ENCODE measurements at places on chromosomes 16 and 17.

GRCh38 chr17:75557075-75557851, 30.3 kb upstream of the MYO15B start:
- DNase-seq, result peak; percentile 79

- DNase-seq, result no peak
Observed at GRCh38 chr17:42116705-42117396, 4.3 kb downstream of the KAT2A start.

GRCh38 chr17:29240968-29241963, 5.4 kb upstream of the CRYBA1 start:
- DNase-seq, result no peak

DNA sequence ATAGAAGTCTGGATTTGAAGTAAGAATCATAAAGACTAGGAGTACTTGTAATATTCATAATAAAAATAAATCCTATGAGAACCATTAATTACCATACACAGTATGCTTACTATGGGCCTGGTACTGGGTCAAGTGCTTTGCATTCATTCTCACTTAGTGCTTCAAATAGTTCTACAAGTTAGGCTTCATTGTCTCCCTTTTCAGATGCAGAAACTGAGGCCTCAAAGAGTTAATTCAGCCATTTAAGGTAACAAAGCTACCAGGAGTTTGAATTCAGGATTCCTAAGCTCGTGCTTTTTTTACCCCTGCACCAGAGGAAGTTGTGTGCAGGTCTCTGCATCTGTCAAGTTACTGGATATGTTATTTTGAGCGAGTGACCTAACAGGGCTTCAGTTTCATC, 1098.4 kb upstream of the EEF2KMT start:
- no peak for DNase-seq

DNA sequence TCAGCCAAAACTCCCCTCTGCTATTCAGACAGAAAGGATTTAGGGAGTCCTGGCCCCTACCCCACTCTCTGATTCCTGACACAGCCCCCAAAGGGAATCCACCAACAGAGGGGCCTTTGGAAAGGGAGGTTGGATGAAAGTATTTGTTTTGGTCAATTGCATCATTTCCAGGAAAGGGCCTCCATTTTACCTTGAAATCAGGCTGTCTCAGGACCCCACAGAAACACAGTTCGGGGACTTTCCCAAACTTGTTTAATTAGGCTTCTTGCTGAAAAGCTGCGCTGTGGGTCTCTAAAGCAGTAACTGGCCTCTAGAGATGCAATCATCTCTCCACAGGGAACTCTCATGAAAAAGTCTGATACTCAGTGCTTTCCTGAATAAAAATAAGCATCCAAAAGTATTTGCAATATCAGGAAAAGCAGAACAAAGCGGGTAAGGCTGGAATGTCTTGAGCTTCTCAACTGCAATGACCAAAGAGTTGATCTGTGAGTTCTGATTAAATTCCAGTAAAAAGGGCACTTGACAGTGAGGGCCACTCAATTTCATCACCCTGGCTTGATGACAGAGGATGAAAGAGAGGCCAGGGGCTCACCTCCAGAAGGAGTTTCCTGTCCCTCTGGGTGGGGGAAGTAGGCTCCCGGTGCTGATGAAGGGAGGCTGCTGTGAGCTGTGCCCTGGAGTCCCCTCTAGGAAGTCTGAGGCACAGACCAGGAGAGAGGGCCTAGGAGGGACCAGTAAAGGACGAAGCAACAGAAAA, 36.3 kb downstream of the LYRM9 start:
- DNase-seq, result no peak

GRCh38 chr17:76585033-76585648, 519 bp downstream of the ST6GALNAC2 start:
- DNase-seq, result no peak

GRCh38 chr17:19371259-19372010, 6.9 kb upstream of the MAPK7 start:
- DNase-seq, result no peak
